ENCODE measurements at places on chromosomes 1 and 21.

- DNase-seq = no peak
Measured at GRCh38 chr1:112599477-112599876, 19.5 kb downstream of the ST7L start.

- no peak for DNase-seq
Measured at GRCh38 chr1:153485863-153486262, 25.4 kb upstream of the S100A7 start.

DNA sequence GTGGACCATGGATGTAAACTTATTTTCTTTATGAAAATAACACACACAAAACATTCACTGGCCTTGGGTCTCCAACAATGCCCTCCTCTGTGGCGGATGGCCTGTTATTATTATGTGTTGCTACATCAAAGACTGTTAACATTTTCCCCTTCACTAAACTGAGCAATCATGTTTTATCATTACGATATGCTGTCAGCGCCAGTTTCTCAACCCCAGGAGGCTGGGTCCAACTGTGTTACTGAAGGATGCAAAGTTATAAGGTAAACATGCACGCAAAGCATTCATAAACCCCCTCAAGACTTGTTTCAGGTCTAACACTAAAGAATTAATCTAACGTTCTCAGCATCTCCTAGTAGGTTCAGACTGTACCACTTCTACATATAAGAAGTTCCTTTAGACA is 6.0 kb upstream of the DUSP10 start:
- DNase-seq = no peak

- DNase-seq = no peak
Measured at GRCh38 chr1:145751491-145752037, 32.3 kb downstream of the CD160 start.

- no peak for DNase-seq
Measured at GRCh38 chr1:223136086-223136485, 7.0 kb downstream of the TLR5 start.

- DNase-seq = no peak
Measured at GRCh38 chr1:207645635-207646081, 725 bp downstream of the CR1L start.

- no peak for DNase-seq
Measured at GRCh38 chr1:85566890-85567289, 13.7 kb upstream of the CCN1 start.

- DNase-seq = no peak
Measured at GRCh38 chr1:15765495-15766194, 7.0 kb downstream of the FBLIM1 start.

DNA sequence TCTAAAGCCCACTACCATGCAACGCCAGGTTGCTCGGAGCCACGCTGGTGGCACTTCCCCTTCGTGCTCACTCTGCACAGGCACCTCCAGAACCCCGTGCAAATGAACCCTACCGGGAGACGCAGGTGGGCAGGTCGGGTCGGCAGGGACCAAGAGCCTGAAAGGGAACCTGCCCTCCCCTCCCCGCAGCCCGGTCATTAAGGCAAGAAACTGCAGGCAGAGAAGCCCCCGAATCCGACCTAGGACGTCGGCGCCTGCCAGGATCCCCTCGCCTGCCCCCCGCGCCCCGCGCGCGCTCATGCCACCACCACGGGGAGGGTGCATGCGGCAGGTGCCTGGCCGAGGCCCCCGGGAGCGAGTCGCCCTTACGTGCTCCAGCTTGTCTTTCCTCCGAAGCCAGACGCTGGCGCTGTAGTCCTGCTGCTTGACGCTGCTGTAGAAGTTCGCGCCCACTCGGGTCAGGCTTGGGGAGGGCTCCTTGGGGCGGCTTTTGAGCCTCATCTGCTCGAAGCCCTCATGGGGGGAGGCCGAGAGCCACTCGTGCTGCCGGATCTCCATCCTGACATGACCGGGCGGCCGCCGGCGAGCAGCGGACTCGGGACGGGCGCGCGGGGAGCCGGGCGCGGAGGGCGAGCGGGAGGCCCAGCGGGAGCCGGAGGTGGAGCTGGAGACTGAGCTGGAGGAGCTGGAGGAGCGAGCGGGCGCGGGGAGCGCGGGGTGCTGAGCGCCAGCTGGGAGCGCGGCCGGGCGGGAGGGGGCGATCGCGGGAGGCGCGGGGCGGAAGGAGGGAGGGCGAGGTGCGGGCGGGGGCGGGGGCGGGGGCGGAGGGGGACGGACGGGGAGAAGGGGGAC is 552 bp downstream of the PLD5 start:
- no peak for DNase-seq

DNA sequence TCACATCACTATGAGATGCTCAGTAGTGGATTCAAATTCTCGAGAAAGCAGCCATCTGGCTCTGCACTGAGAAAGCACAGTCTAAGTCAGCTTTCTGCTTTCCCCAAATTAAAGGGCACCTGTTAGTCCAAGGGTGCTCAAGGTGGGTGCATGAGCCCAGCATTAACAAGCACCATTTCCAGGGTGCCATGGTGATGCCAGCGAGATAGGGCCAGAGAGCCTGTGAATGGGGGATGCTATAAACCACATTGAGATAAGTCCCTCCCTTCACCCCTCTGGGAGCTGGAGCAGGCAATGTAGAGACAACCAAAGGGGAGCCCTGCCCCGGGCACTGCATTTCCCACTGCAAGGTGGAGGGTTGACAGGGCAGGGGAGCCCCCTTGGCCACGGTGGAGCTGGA is 568.2 kb downstream of the AJAP1 start:
- DNase-seq = no peak

GRCh38 chr1:53506355-53507050 is 47.3 kb downstream of the DMRTB1 start:
- DNase-seq = no peak

DNA sequence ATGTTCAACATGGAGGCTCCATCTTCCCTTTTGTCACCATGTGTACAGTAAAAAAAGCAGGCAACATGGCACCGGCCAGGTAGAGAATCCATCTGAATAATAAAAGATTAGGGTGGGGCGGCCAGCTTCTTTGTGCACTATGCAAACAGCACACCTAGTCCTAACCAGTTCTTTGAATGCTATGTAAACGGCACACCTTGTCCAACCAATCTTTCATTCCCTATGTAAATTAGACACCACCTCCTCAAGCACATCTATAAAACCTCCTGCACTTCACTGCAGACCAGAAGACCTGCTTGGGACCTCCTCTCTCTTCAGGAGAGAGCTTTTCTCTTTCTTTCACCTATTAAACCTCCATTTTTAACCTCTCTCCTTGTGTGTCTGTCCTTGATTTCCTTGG is 28.2 kb downstream of the TFB2M start:
- no peak for DNase-seq

DNA sequence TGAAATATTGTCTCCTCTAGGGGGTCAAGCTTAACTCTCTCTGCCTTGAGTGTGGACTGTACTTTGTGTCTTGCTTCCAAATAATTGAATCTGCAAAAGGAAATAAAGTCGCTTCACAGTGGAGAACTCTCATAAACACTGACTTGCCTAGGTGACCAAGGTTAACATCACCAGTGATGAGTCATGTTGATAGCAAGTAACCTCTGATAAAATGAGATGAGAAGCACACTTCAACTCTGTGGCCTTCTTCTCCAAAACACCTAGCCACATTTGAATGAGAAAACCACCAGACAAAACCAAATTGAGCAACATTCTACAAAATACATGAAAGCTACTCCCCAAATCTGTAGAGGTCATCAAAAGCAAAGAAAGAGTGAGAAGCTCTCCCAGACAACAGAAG is 37.6 kb downstream of the PDE4B start:
- DNase-seq = no peak

DNA sequence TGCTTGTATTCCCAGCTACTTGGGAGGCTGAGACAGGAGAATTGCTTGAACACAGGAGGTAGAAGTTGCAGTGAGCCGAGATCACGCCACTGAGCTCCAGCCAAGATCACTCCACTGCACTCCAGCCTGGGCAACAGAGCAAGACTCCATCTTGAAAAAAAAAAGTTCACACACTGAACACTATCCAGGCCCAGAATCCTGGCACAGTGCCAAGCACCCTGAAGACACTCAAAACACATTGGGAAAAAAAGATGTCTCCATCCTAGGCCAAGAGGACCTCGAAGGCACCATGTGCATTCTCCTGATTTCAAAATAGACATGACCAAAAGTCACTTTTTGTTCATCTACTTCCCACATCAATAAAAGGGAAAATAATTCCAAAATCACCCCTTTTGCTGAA is 38.7 kb downstream of the SLC9A1 start:
- DNase-seq = no peak

DNA sequence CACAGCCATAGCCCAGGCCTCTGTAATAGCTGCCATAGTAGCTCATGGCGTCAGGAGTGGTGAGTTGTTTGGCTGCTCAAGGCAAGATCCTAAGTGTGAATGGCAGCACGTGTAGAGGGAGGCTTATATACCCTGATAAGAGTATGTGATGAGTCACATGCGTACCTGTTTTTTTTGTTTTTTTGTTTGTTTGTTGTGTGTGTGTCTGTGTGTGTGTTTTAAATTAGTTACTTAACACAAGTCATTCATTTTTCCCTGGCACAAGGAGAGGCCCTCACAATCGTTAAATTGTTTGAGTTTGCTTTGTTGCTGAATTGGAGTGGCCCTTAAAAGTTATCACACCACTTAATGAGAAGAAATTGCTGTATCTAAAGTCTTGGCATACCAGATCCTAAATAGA is at the start of gene KRTAP19-4:
KRTAP19-4 (minus strand) TSS at position 101 of the 400 bp plus-strand sequence; CDS start at position 46, 55 bp downstream.
- DNase-seq = no peak

DNA sequence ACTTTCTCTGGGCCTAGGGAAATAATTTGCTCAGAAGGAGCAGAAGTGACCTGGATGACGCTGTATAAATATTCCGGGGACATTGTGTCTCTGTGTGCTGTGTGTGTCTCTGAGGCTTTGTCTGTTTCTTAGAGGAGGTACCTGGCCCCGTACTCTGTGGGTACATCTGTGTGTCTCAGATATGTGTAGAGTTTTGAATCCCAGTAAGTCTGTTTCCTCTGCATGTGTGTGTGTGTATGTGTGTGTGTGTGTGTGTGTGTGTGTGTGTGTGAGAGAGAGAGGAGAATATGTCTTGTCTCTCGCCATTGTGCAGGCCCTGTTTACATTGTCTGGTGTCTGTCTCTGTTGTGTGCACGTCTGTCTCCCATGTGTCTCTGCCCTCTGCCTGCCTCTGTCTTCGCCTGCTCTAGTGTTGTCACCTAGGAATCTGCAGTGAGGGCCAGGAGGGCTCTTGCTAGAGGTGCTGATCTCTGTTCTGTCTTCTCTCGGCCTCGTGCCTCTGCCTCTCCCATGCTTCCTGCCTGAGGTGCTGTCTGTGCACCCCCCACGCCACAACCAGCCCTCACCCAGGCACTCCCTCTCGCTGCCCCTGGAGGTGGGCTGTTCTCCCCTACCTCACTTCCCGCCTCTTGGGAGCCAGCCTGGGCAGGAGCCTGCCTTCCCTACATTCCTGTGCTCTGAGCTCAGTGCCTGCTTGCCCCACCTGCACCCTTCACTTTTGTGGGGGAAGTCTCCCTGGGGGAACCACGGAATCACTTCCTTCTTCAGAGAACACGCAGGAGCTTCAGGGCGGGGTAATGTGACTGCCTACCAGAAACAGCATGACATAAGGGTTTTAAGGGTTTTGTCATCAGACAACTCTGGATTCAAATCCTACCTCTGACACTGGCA is 5.9 kb downstream of the MAP7D1 start:
- peak; percentile 64 for DNase-seq

DNA sequence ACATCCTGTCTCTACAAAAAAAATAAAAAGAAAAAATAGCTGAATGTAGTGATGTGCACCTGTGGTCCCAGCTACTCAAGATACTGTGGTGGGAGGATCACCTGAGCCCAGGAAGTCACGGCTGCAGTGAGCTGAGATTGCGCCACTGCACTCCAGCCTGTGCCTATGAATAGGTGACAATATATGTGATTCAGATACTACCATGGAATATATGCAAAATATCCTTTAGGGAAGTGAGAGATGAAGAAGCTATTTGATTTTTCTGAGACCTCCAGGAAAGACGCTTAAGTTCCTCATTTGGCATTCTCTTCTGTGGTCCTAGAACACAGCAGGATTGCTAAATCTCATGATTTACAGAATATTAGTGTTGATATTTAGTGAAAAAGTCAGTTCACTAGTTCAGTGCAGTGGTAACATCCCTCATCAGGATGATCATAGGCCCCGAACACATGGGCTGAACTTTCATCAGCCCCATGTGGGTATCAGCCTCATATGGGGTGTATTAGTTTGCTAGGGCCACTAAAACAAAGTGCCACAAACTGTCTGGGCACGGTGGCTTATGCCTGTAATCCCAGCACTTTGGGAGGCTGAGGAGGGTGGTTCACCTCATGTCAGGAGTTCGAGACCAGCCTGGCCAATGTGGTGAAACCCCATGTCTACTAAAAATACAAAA is 6.0 kb upstream of the VASH2 start:
- no peak for DNase-seq

DNA sequence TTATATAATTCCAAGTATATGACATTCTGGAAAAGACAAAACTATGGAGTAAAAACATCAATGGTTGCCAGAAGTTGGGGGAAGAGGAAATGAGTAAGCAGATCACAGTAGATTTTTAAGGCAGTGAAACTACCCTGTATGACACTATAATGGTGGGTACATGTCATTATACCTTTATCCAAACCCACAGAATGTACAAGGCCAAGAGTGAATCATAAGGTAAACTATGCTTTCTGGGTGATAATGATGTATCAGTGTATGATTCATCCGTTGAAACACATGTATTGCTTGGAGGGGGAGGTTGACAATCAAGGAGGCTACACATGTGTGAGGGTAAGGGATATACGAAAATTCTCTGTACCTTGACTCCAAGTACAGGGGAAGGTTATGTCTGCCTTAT is 862.7 kb downstream of the PLA2G4A start:
- no peak for DNase-seq

DNA sequence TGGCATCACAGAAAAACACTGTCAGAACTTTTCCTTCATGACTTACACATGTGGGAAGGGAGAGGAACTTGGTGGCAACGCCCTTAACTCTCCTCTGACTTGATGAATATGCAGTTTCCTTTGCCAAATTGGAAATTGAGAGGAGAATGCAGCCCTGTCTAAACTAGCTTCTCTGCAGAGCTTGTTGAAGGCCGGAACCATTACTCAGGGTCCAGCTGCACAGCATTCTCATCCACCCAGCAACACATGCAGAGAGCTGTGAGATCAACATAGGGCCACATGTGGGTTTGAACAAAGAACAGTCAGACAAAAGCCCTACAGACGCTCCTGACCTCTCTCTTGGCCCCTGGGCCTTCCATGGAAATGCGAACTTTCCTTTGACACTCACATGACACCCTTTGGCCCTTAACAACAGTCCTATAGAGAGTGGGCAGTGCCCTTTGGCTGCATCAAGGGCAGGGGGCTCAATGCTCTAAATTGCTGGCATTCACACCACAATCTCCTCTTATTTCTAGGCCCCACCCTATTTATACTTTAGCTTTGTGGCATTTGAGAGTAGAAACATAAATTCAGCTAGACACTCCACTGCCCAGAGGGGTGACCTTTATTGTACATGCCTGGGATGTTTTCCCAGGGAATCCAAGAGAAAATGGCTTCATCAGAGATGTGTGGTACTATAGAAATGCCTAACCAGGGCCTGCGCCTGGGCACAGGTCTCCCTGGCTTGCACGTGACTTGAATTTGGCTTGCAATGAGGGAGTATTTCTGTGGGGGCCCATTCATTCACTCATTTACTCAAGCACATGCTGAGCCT is 64.4 kb downstream of the CDC7 start:
- no peak for DNase-seq
